ENCODE measurements at places on chromosomes 5 and 9.

DNA sequence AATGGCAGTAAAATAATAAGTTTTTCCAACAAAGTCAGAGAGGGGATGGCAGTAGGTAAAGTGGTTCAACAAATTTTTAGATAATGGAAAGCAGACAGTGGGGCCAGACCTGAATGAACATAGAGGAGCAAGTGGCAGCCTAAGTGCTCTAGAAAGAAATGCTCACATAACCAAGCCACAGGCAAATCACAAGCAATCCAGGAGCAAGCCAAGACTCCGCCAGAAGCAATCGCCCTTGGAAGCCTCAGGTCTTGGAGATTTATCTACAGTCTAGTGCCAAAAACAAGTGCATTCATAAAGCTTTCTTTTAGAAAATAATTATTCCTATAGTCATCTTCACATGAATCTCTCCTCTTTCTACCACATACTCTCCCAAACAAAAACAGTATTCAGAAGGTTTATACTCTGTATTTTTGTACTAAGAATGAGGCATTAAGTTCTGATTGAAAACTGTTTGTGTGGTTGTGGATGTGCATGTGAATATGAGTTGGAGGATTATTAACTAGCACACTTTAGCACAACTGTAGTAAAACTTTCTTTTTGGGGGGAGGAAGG is 375.5 kb downstream of the CDH9 start:
- DNase-seq: no peak

DNA sequence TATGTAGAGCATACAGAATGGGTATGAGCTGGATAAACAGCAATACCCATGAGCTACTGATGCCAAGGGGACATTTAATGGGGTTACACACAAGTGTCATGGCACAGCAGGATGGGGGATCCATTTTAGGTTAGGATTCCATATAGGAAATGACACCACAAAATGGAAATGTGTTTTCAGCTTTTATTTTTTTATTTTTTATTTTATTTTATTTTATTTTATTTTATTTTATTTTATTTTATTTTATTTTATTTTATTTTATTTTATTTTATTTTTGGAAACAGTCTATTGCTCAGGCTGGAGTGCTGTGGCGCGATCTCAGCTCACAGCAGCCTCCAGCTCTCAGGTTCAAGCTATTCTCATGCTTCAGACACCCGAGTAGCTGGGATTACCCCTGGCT is 11.6 kb downstream of the ZNF474 start:
- no peak for DNase-seq

- DNase-seq: no peak
Observed at GRCh38 chr5:113091622-113092021, 115.0 kb downstream of the DCP2 start.

DNA sequence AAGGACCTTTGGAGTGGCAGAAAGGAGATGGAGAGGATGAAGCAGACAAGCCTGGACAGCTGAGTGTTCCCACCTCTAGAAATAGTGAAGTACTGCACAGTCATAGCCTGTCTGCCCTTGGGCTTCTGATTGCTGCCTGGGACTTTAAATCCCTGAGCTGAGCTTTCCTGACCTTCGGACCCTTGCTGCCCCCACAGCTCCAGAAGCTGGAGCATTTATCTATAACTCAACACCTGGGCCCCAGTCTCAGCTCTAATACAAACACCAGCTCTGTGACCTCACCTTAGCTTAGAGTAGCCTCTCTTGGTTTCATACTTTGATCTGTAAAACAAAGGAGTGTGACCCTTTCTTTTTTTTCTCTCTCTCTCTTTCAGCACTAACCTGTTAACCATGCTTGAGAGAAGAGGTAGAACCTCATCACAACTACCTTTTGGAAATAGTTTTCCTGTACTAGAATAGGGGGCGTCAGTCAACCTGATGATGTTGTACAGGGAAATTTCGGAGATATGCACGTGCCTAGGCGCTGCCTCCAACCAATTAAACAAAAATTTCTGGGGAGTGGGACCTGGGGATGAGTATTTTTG is 25.4 kb upstream of the ELL2 start:
- no peak for DNase-seq

GRCh38 chr5:110201791-110202190 is 512.1 kb downstream of the MAN2A1 start:
- no peak for DNase-seq
